ENCODE measurements at places on chromosomes 12 and 14. TPM values are rescaled to one million over a fixed set of nuclear protein-coding genes. Genes with fewer than 3 reads are reported as not detected.

DNA sequence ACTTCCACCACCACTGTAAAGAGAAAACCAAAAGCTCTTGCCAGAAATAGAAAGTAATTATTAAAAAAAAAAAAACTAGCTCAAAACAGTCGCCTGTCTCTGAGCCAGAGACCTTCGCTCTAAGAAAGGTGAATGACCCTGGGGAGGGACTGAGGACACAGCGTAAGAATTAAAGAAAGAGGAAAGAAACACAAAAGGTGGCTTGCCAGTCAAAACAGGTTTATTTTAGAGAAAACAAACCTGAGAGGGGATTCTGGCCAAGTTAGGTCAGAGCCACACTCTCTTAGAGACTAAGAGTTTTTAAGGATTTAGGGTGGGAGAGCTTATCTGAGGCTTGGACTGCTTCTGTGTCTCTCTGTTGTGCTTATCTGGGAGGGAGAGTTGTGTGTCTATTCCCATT is 66.0 kb downstream of the DNAH10 start:
- no peak for ATAC-seq

GRCh38 chr12:54145844-54146243 is 42.9 kb downstream of the SMUG1 start:
- no peak for ATAC-seq

DNA sequence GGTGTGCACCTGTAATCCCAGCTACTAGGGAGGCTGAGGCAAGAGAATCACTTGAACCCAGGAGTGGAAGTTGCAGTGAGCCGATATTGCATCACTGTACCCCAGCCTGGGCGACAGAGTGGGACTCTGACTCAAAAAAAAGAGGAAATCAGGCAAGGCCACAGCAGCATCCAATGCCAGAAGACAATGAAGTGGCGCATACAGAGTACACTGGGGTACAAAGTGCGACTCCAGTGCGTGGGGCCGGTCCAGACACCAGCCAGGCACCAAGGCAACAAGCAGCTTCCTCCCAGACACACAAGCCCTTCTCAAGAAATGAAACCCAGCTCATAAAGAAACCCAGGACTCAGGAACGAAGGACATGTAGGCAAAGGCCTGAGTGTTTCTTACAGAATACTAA is 28.2 kb downstream of the TTC7B start:
- ATAC-seq, result no peak

DNA sequence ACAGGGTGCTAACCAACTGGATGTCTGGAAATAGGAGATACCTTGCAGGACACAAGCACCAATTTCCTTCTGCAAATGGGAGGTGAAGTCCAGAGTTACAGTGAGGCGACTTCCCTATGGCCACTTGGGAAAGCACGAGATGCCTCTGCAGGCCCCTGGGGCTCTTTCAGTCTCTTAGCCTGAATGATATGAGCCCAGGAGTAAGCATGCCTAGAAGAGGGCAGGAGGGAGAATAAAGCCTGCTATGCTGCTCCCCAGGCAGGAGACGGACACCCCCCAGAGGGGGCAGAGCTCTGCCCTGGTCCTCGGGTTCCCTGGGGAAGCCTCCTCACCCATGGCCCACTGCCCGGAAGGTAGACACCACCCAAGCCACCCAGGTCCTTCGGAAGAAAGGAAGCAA is 105.1 kb downstream of the GCH1 start:
- ATAC-seq, result no peak

DNA sequence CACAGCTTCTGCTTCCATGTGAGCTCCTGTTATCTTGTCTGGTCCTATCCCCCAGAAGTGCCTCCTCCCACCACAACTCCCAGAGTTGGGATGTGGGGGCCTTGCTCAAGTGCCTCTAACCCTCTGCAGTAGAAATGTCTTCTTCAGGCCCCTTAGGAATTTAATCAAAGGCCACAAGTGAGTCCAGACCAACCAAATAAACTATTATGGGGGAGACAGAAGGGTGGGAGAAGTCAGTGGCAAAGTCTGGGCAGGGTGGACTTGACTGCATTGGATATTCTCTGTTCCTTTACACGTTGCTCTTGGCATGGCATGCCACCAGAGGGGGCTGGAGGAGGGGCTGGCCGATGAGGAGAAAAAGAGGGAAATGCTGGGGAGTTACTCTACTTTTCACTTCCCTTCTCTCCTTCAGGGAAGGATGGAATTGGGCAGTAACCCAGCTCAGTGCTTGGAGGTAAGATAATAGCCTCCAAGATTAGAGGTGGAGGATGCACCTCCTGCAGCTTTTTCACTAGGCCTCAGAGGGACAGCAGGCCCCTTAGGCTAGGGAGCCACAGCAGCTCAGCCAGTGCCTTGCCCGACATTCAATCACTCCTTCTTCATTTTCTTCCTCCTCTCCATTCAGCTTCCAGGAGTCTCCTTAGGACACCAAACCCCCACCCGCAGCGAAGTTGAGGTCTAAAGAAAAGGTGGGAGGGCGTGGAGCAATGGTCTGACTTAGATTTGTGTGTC is 1.2 kb upstream of the AP1G2 start:
- ATAC-seq, result no peak

DNA sequence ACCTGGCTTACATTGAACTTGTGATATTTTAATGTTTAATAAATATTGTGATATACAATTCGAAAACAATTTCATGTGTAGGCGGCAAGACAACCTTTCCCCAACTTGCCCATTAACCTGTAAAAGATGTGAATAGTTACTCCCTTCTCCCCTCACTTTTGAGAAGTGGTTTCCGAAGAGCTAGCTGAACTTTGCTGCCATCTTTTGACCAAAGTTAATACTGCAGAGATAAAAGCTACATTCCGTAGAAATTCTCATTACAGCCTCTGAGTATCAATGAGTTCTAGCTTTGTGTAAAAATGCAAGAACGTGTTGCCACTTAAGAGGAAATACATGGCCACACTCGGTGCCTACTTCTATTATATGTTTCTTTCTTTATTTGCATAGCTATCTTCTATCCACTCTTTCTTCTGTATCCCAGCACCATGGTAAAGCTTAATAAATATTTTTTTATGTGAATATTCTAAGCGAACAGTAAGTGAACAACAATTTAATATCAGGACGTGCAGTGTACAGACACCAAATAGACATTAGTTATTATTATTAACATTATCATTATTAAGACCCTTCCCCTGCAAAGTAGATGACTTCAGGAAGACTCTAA is 105.1 kb upstream of the TMEM260 start:
- no peak for ATAC-seq

GRCh38 chr14:80906946-80907345 is 34.6 kb downstream of the CEP128 start:
- no peak for ATAC-seq

GRCh38 chr12:97177481-97177880 is 270.4 kb downstream of the NEDD1 start:
- ATAC-seq, result no peak

- ATAC-seq, result no peak
Observed at GRCh38 chr12:132074216-132074615, 69.9 kb downstream of the DDX51 start.

DNA sequence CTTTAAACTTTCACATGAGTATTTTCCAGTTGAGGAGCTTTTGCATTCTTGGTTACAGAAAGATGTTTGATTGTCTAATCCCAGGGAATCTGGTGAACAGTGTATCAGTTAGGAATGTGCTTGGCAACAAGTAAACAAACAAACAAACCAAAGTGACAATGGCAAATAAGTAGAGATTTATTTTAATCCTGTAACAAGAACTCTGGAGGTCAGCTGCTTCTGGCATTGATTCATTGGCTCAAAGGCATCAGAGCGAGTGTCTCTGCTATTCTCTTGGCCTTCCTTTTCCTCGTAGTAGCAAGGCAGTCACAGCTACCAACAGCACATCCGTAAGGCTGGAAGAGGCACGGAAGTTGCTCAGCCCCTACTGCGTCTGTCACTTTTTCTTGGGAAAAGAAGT is 37.2 kb downstream of the CRADD start:
- no peak for ATAC-seq

DNA sequence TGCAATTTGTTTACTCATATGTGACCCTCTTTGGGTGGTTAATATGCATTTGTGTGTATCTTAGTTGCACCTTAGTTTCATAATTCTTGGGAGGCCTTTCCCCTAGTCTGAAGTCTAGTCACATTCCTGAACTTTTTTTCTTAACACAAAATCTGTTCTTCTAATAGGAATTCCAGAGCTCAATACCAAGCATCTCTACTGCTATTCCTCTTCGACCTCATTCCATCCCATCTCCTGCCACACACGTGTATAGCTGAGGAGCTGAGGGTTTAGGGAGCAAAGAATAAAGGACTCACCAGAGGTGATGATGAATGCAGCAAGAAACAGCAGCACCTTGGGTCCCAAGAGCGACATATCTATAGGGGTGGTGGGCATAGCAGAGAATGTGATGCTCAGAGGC is 875 bp downstream of the MFAP5 start:
- ATAC-seq, result no peak

DNA sequence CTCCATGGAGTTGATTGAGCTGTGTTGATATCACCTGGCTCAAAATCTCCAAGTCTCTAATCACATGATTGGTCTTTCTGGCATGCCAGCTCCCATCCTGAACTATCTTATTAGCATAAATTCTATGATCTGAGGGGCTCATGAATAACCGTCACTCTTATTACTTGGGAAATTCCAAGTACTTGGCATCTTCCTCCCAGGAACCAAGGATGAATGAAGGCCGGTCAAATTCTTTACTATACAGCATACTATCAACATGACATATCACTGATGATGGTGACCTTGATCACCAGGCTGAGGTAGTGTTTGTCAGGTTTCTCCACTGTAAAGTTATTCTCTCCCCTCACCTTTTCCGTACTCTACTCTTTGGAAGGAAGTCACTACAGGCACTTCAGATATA is 16.4 kb upstream of the NUBPL start:
- ATAC-seq, result no peak

GRCh38 chr14:98608071-98609060 is 663.6 kb downstream of the BCL11B start:
- ATAC-seq, result no peak

The CLEC2D gene
- 146 TPM for total RNA-seq

The ASPG gene
- total RNA-seq, result not detected

The ZDHHC22 gene
- not detected for total RNA-seq

The BLTP3B gene
- 45.6 TPM for total RNA-seq

The HSP90AA1 gene
- total RNA-seq, result 1,352 TPM

The MOK gene
- 2.3 TPM for total RNA-seq

The CACNA2D4 gene
- total RNA-seq, result 13.7 TPM

The IQSEC3 gene
- 0.05 TPM for total RNA-seq
